ENCODE measurements at places on chromosomes 13 and 19.

- H3K27ac ChIP-seq = no peak overlapping the region
- no peak overlapping the region for H3K4me3 ChIP-seq
- no peaks in the 10 kb centered on the region for H3K27me3 ChIP-seq
- H3K4me1 ChIP-seq = peaks cover 2% of the 10 kb centered on the region
These were observed 123.8 kb upstream of the IRS2 start for GRCh38 chr13:109910194-109910593.

GRCh38 chr19:32453736-32454135 is 48.2 kb downstream of the DPY19L3 start:
- no peaks in the 10 kb centered on the region for H3K4me1 ChIP-seq
- peak; percentile 46 for DNase-seq
- no peaks in the 10 kb centered on the region for H3K27me3 ChIP-seq
- H3K36me3 ChIP-seq = peaks cover 74% of the 10 kb centered on the region
- no peak overlapping the region for H3K27ac ChIP-seq
- no peak overlapping the region for H3K4me3 ChIP-seq

- no peaks in the 10 kb centered on the region for H3K4me1 ChIP-seq
- no peak overlapping the region for H3K4me3 ChIP-seq
- H3K27ac ChIP-seq = no peak overlapping the region
- no peaks in the 10 kb centered on the region for H3K27me3 ChIP-seq
- no peaks in the 10 kb centered on the region for H3K36me3 ChIP-seq
These were observed 531.4 kb upstream of the NBEA start for GRCh38 chr13:34410678-34411077.

DNA sequence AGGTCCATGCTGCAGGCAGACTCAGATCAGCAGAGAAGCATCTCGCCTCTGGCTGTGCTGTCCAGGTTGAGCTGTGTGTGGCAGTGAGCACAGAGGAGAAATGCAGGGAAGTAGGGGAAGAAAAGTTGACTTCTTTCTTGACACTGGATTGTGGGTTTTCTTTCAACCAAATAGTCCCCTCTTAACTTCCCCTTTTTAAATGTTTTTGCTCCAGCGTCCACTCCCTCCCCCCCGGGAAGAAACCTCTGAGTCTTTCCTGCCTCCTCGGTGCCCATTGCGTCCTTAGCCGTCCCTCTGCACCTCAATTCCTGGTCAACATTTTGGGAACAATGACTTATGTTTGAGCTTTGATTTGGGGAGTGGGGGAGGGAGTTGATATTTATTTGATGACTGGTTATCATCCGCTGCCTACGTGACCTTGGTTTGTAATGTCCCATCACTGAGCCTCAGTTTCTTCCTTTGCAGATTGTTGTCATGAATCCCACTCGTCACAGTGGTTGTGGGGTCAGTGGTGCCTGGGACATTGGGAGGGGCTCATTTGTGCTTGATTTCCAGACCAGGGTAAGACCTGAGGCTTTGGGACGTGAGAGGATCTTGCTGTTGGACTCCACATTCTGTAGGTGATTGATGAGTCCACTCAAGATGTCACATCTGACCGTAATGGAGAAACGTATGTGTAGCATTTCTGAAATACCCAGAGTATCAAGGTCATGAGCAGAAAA is at the start of gene LILRB2:
LILRB2 (minus strand) TSS at position 104 of the 722 bp plus-strand sequence. CDS start 614 bp downstream, outside the sequence.
- H3K4me3 ChIP-seq = no peak within 1 kb of the TSS
- H3K27ac ChIP-seq = no peak within 1 kb of the TSS

GRCh38 chr13:66803013-66803807 is 426.9 kb downstream of the PCDH9 start:
- H3K4me3 ChIP-seq = no peak overlapping the region
- H3K27me3 ChIP-seq = no peaks in the 10 kb centered on the region
- no peak for DNase-seq
- H3K4me1 ChIP-seq = no peaks in the 10 kb centered on the region
- no peak overlapping the region for H3K27ac ChIP-seq

DNA sequence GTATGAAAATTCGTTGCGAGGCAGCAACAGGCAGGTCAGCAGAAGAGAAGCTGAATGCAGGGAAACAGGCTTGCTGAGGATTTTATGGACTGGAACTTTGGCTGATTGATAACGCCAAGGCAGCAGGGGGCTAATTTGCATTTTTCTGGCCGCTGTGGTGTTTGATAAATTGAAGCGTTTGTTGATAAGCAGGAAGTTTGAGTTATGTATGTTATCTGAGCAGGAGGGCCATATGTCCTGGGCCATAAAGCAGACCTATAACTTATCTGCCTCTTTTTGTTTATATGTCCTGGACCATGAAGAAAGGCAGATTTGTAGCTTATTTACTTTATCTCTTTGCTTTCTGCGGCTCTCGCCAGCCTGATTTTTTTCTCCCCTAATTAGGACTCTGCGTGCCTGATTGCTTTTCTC is 65.9 kb downstream of the ZNF627 start:
- H3K4me1 ChIP-seq = no peaks in the 10 kb centered on the region
- no peaks in the 10 kb centered on the region for H3K27me3 ChIP-seq
- H3K27ac ChIP-seq = no peak overlapping the region
- H3K4me3 ChIP-seq = no peak overlapping the region
- peak; percentile 17 for DNase-seq

GRCh38 chr13:23667750-23668149 is 97.5 kb downstream of the TNFRSF19 start:
- H3K27me3 ChIP-seq = no peaks in the 10 kb centered on the region
- H3K4me1 ChIP-seq = no peaks in the 10 kb centered on the region

- H3K4me1 ChIP-seq = peaks cover 30% of the 10 kb centered on the region
- H3K27ac ChIP-seq = no peak within 1 kb of the TSS
- H3K36me3 ChIP-seq = no peaks in the 10 kb centered on the region
- DNase-seq = no peak
- no peaks in the 10 kb centered on the region for H3K27me3 ChIP-seq
- peak within 1 kb of the TSS; percentile 58 for H3K4me3 ChIP-seq
These were observed at the start of gene CFD for GRCh38 chr19:858868-859843. Gene CFD (plus strand): TSS chr19:859664. CDS start chr19:859690, 26 bp downstream.

DNA sequence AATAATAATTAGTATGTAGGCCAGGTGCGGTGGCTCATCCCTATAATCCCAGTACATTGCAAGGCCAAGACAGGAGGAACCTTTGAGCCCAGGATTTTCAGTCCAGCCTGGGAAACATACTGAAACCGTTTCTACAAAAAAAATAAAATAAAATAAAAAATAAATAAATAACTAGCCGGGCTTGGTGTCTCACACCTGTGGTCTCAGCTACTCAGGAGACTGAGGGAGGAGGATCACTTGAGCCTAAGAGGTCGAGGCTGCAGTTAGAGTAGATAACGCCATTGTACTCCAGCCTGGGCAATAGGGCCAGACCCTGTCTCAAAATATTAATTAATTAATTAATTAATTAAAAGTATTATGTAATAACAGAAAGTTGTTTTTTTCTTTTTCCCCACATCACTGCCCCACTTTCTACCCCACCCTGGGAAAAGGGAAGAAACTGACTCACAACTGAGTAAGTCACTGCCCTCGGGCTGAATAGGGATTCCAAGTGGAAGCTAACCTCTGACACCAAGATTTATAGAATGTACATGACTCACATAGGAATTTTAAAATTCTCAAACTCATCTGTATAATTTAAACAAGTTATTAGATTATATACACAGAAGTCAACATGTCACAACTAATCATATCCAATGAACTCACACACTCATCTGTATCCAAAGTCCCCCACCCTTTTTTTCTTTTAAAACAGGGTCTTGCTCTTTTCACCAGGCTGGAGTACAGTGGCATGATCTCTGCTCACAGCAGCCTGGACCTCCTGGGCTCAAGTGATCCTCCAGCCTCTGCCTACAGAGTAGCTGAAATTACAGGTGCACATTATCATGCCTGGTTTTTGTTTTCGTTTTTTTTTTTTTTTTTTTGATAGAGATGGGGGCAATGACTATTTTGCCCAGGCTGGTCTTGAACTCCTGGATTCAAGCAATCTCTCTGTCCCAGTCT is 12.5 kb downstream of the ZNF611 start:
- peaks cover 24% of the 10 kb centered on the region for H3K36me3 ChIP-seq
- peak; percentile 88 for DNase-seq
- H3K27ac ChIP-seq = peak overlapping the region; percentile 74
- no peak overlapping the region for H3K4me3 ChIP-seq
- H3K27me3 ChIP-seq = no peaks in the 10 kb centered on the region
- peaks cover 20% of the 10 kb centered on the region for H3K4me1 ChIP-seq

DNA sequence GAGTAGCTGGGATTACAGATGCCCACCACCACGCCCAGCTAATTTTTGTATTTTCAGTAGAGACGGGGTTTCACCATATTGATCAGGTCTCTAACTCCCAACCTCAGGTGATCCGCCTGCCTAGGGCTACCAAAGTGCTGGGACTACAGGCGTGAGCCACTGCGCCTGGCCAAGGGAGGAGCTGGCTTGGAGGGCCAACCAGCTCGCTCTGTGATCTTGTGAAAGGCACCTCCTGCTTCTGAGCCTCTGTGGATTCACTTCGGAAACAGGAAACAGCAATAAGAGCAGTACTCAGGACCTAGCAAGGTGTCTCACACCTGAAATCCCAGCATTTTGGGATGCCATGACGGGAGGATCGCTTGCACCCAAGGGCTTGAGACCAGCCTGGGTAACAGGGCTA is 2.0 kb upstream of the ELL start:
- H3K36me3 ChIP-seq = no peaks in the 10 kb centered on the region
- no peak overlapping the region for H3K4me3 ChIP-seq
- H3K4me1 ChIP-seq = peaks cover 10% of the 10 kb centered on the region
- no peak for DNase-seq
- no peaks in the 10 kb centered on the region for H3K27me3 ChIP-seq

GRCh38 chr13:44952671-44953070 is 36.6 kb downstream of the NUFIP1 start:
- no peak overlapping the region for H3K4me3 ChIP-seq
- no peak overlapping the region for H3K27ac ChIP-seq
- DNase-seq = no peak
- no peaks in the 10 kb centered on the region for H3K36me3 ChIP-seq
- no peaks in the 10 kb centered on the region for H3K27me3 ChIP-seq

- no peaks in the 10 kb centered on the region for H3K36me3 ChIP-seq
- no peak overlapping the region for H3K4me3 ChIP-seq
- no peak overlapping the region for H3K27ac ChIP-seq
These were observed 285.1 kb downstream of the SPRY2 start for GRCh38 chr13:80055847-80056246.

- H3K4me3 ChIP-seq = no peak overlapping the region
- H3K27me3 ChIP-seq = no peaks in the 10 kb centered on the region
- H3K27ac ChIP-seq = no peak overlapping the region
- peak; percentile 32 for DNase-seq
These were observed 11.8 kb downstream of the LRRC4B start for GRCh38 chr19:50556282-50557008.

DNA sequence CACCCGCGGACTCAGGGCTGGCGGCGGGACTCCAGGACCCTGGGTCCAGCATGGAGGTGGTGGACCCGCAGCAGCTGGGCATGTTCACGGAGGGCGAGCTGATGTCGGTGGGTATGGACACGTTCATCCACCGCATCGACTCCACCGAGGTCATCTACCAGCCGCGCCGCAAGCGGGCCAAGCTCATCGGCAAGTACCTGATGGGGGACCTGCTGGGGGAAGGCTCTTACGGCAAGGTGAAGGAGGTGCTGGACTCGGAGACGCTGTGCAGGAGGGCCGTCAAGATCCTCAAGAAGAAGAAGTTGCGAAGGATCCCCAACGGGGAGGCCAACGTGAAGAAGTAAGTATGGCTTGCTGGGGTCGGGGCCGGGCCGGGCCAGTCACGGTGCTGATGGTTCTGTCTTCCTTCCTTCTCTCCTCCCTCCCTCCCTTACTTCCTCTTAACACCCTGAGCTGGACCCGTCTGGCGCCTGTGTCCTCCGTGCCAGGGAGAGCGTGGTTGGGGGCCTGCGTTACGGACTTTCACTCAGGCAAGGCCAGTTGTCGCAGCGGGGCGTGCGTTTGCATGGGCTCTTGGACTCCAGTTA is 1.4 kb downstream of the STK11 start:
- H3K4me1 ChIP-seq = peaks cover 40% of the 10 kb centered on the region
- no peaks in the 10 kb centered on the region for H3K27me3 ChIP-seq
- H3K4me3 ChIP-seq = peak overlapping the region; percentile 83

GRCh38 chr13:35646056-35646774 is 169.7 kb upstream of the MAB21L1 start:
- H3K36me3 ChIP-seq = no peaks in the 10 kb centered on the region
- H3K4me3 ChIP-seq = no peak overlapping the region
- no peaks in the 10 kb centered on the region for H3K27me3 ChIP-seq
- DNase-seq = no peak

DNA sequence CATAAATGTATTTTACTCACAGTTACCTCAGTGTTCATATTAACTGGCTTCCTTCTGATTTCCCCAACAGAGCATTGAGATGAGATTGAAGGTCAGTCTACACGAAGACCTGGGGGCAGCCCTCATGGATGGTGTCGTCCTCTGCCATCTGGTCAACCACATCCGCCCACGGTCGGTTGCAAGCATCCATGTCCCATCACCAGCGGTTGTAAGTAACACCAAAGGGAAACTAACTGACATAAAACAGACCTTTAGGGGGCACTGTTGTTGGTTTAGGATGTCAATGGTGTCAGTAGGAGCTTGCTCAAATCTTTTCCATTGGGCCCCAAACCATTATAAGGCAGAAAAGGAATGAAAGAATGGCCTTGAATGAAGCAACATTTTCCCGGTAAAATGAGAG is 68.2 kb downstream of the ESD start:
- no peaks in the 10 kb centered on the region for H3K27me3 ChIP-seq
- peaks cover 33% of the 10 kb centered on the region for H3K36me3 ChIP-seq
- no peak overlapping the region for H3K27ac ChIP-seq
- H3K4me3 ChIP-seq = no peak overlapping the region
- H3K4me1 ChIP-seq = no peaks in the 10 kb centered on the region

- H3K4me3 ChIP-seq = no peak overlapping the region
- H3K36me3 ChIP-seq = no peaks in the 10 kb centered on the region
- H3K27ac ChIP-seq = no peak overlapping the region
- DNase-seq = no peak
- H3K27me3 ChIP-seq = peaks cover 25% of the 10 kb centered on the region
These were observed 41.1 kb downstream of the SERP2 start for GRCh38 chr13:44414716-44415115.

- H3K27ac ChIP-seq = no peak overlapping the region
- no peaks in the 10 kb centered on the region for H3K27me3 ChIP-seq
- no peaks in the 10 kb centered on the region for H3K4me1 ChIP-seq
- no peak overlapping the region for H3K4me3 ChIP-seq
These were observed 801.5 kb upstream of the SPRY2 start for GRCh38 chr13:81142306-81142999.

DNA sequence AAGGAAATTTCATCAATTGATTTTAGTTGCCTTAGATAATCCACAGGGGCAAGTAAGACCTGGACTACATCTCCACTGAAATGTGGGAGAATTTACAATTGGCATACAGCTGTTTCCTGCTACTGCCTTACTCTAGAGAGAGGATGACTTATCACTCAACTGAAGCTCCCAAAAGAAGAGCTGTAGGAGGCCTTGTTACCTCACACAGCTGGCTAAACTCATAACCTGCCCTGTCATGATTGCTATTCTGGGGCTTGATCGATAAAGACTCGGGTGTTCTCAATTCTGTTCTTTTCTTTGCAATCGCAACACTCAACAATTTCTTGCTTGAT is 1396.4 kb downstream of the EFNB2 start:
- no peaks in the 10 kb centered on the region for H3K36me3 ChIP-seq
- H3K27ac ChIP-seq = no peak overlapping the region
- DNase-seq = no peak
- H3K4me1 ChIP-seq = no peaks in the 10 kb centered on the region
- H3K27me3 ChIP-seq = no peaks in the 10 kb centered on the region

GRCh38 chr19:13849991-13850909 is 26.7 kb upstream of the NANOS3 start:
- DNase-seq = peak; percentile 81
- H3K4me1 ChIP-seq = peaks cover 50% of the 10 kb centered on the region
- no peaks in the 10 kb centered on the region for H3K36me3 ChIP-seq
- peak overlapping the region; percentile 97 for H3K27ac ChIP-seq
- no peaks in the 10 kb centered on the region for H3K27me3 ChIP-seq
- no peak overlapping the region for H3K4me3 ChIP-seq

- no peaks in the 10 kb centered on the region for H3K27me3 ChIP-seq
- no peak for DNase-seq
- no peaks in the 10 kb centered on the region for H3K4me1 ChIP-seq
These were observed 31.0 kb upstream of the MBNL2 start for GRCh38 chr13:97191142-97191541.
